ENCODE measurements at places on chromosomes 4 and X.

- peak; percentile 33 for DNase-seq
Observed at GRCh38 chr4:160038615-160039014, 935.7 kb downstream of the RAPGEF2 start.

GRCh38 chrX:71067089-71067488 lies 1.0 kb downstream of the SNX12 start:
- DNase-seq: no peak

- DNase-seq: peak; percentile 10
Observed at GRCh38 chrX:70970482-70970995, 39.6 kb upstream of the SLC7A3 start.

DNA sequence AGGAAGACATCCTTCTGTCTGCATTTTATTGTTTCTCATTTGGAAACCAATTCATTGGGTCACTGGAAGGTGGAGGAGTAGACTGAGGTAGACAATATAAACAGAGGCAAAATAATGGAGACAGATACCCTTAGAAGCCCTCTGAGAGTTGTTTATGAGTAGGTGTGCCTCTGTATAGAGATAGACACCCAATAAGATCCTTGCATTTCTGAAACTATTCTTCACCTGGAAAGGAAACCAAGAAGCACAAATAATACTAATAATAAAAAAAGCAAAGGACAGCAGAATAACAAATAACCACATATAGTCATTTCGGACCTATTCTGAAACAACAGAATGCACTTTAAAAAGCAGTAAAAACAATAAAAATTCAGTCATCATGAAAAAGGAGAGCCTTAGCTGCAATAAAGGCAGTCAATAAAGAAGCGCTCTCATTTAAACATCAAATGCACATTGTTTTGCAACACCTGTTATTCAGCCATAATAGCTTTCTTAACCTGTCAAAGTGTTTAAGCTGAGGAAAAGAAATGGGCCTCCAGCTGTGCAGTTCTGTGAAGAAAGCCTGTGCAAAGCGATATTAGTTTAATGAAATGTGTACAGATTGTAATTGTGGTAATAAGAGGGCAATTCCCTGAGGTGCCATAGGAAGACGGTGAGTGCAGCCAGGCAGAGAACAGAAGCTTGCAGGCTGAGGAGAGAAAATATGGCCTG lies 904.2 kb downstream of the STPG2 start:
- no peak for DNase-seq

GRCh38 chr4:165351359-165352130 lies 24.1 kb downstream of the MSMO1 start:
- DNase-seq: no peak

DNA sequence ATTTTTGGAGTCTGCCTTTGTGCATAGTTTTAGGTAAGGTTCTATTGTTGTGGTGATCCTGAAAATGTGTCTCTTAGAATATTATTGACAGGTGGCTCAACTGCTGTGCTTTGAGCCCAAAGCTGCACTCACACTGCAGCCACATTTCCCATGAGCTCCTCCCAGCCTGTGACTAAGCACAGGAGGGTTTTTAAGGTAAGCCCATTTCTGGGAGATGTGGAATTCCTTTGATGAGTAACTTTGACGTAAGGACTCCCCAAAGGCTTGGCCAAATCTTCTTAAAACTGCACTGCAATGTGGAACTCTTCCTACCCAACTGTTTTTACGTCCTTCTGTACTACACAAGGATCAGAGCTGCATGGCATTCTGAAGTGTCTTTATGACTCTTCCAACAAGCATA lies 20.0 kb upstream of the TMPRSS11A start:
- peak; percentile 23 for DNase-seq

GRCh38 chr4:99821918-99822503 lies 5.4 kb downstream of the DAPP1 start:
- DNase-seq: no peak

DNA sequence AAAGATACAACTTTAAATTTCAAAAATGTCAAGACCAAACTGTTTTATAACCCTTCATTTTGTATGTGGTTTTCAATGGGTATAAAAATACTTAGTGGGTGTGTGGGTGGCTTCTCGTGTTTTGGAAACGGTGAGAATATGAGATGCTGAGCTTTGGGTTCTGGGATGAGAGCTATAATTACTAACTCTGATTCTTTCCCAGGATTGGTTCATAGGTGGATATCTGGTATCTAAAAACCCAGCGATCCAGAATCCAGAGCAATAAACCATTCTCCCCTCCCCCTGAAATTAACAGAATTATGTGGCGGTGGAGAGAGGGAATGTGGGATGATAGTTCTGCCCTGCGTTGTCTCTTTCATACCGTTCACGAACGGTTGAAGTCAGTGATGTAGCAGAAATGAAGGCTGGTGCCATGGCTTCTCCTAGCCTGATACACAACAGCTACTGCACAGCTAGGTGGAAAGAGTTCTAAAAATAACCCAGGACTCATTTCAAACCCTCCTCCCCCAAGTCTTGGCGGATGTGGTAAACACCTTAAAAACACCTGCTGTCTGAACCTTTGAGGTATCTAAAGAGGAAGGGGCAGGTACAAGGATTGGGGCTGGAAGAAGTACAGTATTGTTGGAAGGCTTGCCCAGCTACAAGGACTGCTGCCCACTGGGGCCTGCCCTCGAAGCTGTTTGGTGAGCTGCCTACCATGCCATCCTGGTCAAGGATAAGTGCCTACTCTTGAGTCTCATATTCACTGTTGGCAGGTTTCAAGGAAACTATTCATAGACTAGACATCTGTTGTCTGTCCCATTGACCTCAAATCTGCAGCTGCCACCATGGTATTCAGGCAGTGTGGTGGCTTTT lies 44.5 kb downstream of the SEPTIN11 start:
- no peak for DNase-seq

GRCh38 chrX:47311932-47312774 lies 58.2 kb upstream of the ZNF157 start:
- DNase-seq: peak; percentile 62

GRCh38 chr4:3210467-3210866 lies 38.5 kb upstream of the MSANTD1 start:
- no peak for DNase-seq

- DNase-seq: no peak
Observed at GRCh38 chr4:87541956-87542709, 13.0 kb upstream of the SPARCL1 start.

GRCh38 chr4:111028795-111029194 lies 405.9 kb upstream of the PITX2 start:
- no peak for DNase-seq

GRCh38 chr4:16289897-16290554 lies 63.8 kb upstream of the TAPT1 start:
- DNase-seq: peak; percentile 49

DNA sequence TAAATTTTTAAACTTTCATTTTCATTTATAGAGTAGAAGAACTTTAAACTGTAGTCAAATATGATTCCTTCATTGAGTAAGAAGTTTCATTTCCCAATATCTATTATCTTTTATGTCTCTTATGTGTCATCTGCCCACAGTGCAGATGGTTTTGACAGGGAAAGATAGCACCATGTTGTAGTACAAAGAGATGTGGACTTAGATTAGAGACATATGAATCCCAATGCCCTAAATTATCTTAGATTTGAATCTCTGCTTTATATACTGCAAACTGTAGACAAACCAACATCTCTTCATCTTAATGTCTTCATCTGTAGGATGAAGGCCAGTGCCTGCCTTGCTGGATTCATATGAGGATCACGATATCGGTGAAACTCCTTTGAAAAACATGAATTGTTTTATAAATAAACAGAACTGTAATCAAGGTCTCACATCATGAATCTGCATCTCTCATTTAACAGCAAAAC lies 217.5 kb downstream of the BANK1 start:
- DNase-seq: no peak

DNA sequence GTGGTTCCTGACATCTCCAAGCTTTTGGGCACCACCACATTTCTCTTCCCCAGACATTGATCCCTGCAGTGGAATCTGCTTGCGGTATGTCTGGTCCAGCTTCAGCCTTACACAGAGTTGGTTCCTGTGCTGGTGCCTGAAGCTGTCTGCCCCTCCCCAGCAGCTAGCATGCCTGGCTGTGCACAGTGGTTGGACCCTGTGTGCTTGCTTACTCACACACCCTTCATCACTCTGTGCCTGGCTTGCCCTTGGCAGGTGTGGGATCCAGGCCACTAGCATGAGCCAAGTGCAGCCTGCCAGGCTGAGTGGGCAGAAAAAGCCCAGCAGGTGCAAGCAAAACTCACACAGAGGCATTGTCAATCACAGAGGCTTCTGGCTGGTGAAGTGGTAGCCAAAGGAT lies 473.8 kb downstream of the ACTRT1 start:
- no peak for DNase-seq

GRCh38 chr4:102826105-102826889 lies 1.1 kb downstream of the UBE2D3 start:
- no peak for DNase-seq

DNA sequence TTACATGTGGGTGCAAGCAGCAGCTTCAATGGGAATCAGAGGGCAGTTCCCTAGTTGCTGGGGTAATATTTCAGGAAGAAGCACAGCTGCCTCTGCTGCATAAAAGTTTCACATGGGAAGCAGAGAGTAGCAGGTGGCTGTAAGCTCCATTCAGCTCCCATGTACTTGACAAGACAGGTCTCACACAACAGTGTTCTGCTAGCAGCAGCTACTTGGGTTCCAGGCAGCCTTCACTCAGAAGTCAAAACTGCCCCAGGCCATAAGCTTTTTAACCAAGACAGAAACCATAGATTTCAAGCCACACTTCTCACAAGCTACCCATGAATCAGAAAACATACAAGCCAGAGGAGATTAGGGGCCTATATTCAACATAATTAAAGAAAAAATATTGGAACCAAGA lies 41.4 kb upstream of the SPIN2A start:
- DNase-seq: no peak

GRCh38 chr4:95979961-95980876 lies 140.3 kb downstream of the PDHA2 start:
- no peak for DNase-seq

- DNase-seq: peak; percentile 75
Observed at GRCh38 chr4:183398298-183399125, 45.9 kb upstream of the CDKN2AIP start.

DNA sequence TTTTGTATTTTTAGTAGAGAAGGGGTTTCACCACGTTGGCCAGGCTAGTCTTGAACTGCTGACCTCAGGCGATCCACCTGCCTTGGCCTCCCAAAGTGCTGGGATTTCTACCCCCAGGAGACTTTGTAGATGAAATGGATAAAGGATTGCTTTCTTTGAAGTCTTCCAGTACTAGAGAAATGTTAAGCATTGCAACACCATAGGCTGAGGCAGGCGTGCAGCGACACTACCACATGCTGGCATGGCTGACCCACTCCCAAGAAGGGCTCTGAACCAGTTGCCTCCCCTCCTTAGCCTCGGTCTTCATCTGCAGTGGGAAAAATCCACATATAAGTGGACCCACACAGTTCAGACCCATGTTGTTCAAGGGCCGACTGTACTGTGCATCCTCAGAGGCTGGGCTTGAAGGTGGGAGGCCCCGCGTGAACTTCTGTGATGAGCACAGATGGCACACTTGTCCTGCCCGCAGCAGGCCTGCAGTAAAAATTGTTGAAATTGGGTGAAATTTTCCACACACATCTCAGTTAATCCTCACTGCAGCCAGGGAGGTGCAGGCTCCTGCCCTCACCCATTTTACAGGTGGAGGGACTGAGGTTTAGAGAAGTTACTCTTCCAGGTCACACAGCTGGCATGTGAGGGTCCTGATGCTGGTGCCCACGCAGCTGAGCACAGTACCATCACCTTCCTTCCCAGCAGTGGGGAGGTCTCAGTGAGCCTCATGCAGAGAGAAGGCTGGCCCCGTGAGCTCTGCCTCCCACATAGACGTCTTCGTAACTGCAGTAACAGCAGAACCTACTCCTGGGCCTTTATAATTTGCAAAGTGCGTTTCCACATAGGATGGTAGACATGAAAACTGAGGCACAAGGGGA lies 35.5 kb downstream of the HTRA3 start:
- no peak for DNase-seq

- no peak for DNase-seq
Observed at GRCh38 chr4:53061091-53061850, 199.2 kb downstream of the RASL11B start.

DNA sequence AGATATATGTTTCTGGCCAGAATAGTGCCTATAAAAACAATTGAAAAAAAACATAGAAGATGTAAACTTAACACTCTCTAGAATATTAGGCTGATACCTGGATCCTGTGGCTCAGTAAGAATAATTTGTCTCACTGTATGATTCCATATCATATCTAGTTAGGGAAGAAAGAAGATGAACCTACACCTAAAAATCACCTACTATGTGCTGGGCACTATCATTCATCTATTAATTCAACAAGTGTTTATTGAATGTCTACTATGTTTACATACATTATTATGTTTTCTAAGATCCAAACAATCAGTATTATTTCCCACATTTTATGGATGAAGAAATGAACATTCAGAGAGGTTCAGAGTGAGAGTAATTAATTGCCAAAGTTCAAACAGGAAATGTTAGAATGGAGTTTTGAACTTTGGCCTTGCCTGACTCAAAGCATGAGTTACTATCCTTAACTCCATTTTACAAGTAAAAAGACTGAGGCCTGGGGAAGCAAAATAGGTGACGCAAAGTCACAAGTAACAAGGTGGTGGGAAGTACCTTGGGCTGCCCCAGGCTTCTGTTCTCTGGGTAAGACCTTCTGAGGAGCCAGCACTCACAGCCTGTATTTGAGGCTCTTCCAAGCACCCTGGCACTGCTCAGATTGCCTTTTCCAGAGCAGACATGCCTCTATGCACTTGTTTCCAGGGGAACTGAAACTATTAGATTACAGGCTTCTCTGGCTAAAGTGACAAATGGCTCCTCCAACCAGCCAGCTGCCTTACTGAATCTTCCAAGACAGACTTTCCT lies 111.1 kb upstream of the ACSL4 start:
- DNase-seq: no peak

DNA sequence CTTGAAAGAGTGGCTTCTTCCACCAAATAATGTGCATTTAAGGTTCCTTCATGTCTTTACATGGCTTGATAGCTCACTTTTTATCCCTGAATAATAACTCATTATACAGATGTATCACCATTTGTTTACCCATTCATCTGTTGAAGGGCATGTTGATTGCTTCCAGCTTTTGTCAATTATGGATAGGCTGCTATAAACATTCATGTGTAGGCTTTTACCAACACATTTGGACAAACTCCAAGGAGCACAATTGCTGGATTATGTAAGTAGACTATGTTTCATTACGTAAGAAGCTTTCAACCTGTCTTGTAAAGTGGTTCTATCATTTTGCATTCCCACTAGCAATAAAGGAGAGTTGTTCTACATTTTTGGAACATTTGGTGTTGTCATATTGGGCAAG lies 2637.0 kb downstream of the PCDH7 start:
- no peak for DNase-seq

- no peak for DNase-seq
Observed at GRCh38 chrX:70293621-70294020, 3.7 kb downstream of the KIF4A start.

DNA sequence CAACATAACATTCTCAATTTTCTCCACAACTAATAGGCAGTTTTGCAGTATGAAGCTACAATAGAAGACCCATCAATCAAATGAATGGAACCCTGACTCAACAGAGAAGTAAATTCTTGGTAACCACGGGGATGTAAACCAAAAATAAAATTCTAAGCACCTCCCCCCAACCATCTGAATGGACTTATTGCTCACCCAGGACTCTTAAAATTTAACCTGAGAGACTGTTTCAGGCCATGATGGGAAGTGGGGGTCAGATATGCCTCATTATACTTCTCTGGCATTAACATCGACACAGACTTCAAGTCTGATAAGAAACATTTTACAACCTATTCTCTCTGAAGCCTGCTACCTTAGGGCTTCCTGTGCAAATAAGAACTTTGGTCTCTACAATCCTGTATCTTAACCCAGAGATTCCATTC lies 620.9 kb downstream of the TLL1 start:
- DNase-seq: peak; percentile 75

All from fibroblast of upper back skin (primary cell).